ENCODE measurements at places on chromosomes 12 and 14.

- DNase-seq: no peak
Observed at GRCh38 chr12:53980104-53980801, 4.7 kb upstream of the HOXC10 start.

DNA sequence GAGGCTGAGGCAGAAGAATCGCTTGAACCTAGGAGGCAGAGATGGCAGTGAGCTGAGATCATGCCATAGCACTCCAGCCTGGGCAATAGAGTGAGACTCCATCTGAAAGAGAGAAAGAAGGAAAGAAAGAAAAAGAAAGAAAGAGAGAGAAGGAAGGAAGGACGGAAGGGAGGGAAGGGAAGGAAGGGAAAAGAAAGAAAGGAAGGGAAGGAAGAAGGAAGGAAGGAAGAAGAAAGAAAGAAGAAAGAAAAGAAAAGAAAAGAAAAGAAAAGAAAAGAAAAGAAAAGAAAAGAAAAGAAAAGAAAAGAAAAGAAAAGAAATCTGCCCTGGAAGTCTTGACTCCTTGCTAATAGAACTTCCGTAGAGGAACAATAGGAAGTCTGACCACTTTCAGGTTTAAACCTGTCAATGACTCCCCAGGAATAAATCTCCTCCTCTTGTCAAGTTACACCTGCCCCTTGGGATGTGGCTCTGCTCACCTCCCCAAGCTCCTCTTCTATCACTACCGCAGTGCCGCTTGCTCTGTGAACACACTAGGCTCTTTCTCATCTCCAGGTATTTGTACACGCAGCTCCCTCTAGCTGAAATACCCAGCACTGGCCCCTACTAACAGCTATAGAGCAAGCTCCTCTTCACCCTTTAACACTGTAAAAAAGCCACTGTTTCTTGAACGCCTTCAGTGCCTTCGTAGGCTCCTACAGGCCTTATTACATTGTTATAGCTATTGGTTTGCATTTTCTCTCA, 773.1 kb upstream of the TBX3 start:
- no peak for DNase-seq

- no peak for DNase-seq
Observed at GRCh38 chr12:90062799-90063198, 354.2 kb upstream of the ATP2B1 start.

GRCh38 chr12:90858252-90858651, 96.7 kb downstream of the CCER1 start:
- no peak for DNase-seq

DNA sequence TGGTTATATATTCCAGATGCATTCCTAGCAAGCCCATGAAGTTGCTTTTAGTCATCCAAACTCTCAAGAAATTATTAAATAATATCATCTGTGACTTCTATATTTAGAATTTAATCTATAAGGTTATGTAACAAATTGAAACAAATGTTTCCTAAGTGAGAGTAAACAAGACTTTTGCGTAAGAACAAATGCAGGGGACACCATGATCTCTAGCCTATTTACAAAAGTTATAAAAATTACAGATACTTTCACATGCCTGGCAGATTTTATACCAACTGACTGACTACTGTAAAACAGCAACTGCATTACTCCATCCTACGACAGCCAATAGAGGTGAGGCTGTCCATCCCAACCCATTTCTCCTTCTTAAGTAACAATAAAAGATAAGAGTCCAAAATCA, 20.4 kb upstream of the DIO2 start:
- DNase-seq: peak; percentile 13

GRCh38 chr12:109943811-109944210, 43.7 kb downstream of the TCHP start:
- DNase-seq: no peak

- no peak for DNase-seq
Observed at GRCh38 chr14:31843361-31844091, 233.6 kb upstream of the ARHGAP5 start.

DNA sequence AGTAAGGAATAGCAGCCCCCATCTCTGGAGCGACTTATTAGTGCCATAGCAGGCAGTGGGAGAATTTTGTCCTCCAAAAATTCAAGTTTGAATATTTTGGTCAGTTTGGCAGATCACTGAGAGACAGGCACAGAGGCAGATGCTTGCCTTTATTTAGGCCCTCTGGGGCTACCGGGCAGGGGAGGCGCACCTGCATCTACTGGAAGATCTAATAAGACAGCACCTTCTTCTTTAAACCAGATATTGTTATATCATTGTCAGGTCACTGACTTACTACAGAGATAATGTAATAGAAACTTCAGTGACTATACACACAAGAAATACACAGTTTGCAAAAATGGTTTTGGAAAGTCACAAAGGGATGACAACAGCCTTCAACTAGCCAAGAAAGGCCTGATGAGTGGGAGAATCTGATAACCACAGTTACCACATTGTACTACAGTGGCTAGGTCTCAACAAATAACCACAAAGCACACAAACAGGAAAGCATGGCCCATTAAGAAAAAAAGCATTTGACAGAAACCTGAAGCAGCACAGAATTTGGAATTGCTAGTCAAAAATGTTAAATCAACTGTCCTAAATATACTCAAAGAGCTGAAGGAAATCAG, 56.8 kb downstream of the CDK17 start:
- no peak for DNase-seq

DNA sequence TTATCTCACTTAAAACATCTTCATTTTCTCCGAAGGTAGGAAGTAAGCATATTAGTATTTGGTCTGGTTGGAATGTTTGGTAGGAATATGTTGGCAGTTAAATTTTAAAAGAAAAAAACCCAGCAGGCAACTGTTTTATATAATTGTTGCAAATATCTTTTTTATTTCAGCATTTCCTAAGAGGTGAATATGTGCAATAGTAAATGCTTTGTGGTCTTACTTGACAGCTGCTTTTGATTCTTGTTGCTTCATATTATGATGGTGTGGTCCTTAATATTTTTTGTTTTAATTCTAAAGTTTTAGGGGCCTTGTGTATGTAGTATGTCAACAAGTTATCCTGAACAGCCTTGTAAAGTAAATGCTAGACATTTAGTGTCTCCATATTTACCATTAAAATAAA, 6.3 kb downstream of the TRAFD1 start:
- DNase-seq: no peak

DNA sequence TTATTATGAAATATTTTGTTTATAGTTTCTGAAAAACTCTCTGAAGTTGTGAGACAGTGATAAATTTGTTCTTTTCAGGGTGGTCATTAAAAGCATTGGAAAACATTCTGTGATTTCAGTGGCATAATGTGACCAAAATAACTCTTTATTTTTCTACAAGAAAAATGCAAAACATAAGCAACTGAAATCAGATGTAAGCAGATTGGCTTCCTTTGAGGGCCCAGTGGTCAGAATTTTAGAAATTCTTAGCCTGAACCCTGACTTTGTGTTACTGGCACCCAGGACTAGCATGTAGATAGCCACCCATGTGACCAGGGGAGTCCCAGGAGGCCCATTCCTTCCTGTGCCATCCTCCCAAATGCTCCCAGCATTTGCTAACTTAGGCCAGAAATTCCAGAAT, 145.6 kb upstream of the SLC38A2 start:
- no peak for DNase-seq
